ENCODE measurements at places on chromosomes 5 and 9. TPM values are rescaled to one million over a fixed set of nuclear protein-coding genes. Genes with fewer than 3 reads are reported as not detected.
A peak's percentile ranks its signal among the peaks of the same experiment; 100 is the strongest.

GRCh38 chr5:96431376-96432187, 1.5 kb downstream of the PCSK1 start:
- H3K27ac ChIP-seq = no peak overlapping the region
- no peaks in the 10 kb centered on the region for H3K36me3 ChIP-seq
- peaks cover 38% of the 10 kb centered on the region for H3K27me3 ChIP-seq
- no peak for DNase-seq

- peak overlapping the region; percentile 45 for H3K27ac ChIP-seq
- H3K4me1 ChIP-seq = no peaks in the 10 kb centered on the region
- H3K4me3 ChIP-seq = no peak overlapping the region
- no peaks in the 10 kb centered on the region for H3K27me3 ChIP-seq
- H3K36me3 ChIP-seq = no peaks in the 10 kb centered on the region
Observed at GRCh38 chr5:50727149-50727496, 60.7 kb downstream of the PARP8 start.

- no peak overlapping the region for H3K4me3 ChIP-seq
- no peaks in the 10 kb centered on the region for H3K27me3 ChIP-seq
- DNase-seq = no peak
Observed at GRCh38 chr9:129732100-129732499, 20.7 kb downstream of the PTGES start.

Gene PLAC8L1
- not detected for polyA plus RNA-seq

All from small intestine (tissue), 16 donors.